Activated CD8-positive, alpha-beta T cell treated with anti-CD3 and anti-CD28 coated beads for 36 hours (primary cell): ENCODE measurements at places on chromosomes 12 and 14.

DNA sequence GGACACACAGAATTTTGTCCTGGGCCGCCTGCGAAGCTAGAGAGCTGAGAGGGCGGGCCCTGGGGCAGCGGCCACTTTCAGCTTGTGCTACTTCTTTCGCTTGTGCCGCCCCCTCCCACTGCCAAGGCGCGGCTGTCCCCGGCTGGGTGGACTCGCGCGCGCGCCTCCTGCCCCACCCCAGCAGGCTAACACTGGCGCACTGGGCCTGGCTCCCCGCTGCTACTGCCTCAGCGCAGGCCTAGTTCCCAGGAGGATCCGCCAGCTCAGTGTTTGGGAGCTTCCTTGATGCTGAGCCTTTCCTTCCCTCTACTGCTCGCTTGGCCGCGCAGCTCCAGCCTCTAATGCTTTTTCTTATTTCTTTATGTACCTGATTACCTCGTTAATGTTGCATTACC lies 27.4 kb upstream of the METAP2 start:
- DNase-seq = no peak

GRCh38 chr12:52231305-52232202 lies 1.5 kb upstream of the KRT7 start:
- no peak for DNase-seq

GRCh38 chr12:93592641-93593406 lies 20.3 kb downstream of the SOCS2 start:
- no peak for DNase-seq

DNA sequence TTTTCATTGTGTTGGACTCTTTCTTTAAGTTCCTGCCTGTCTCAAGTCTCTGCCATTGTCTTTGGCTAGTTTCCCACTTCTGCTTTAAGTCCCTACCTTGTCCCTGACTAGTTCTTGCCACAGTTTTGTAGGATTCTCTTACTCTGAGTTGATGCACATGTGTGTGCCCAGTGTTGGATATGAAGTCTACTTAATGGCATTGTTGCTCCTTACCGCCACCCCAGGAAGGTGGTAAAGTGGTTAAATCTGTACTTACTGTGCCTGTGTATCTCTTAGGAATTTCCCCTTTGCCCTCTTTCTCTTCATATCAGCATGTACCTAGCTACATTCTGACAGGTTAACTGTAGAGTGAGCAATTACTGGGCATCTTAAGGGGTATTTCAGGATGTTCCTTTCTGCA lies 227.1 kb downstream of the NUBPL start:
- no peak for DNase-seq

GRCh38 chr14:103695296-103696069 lies 19.8 kb downstream of the XRCC3 start:
- no peak for DNase-seq

DNA sequence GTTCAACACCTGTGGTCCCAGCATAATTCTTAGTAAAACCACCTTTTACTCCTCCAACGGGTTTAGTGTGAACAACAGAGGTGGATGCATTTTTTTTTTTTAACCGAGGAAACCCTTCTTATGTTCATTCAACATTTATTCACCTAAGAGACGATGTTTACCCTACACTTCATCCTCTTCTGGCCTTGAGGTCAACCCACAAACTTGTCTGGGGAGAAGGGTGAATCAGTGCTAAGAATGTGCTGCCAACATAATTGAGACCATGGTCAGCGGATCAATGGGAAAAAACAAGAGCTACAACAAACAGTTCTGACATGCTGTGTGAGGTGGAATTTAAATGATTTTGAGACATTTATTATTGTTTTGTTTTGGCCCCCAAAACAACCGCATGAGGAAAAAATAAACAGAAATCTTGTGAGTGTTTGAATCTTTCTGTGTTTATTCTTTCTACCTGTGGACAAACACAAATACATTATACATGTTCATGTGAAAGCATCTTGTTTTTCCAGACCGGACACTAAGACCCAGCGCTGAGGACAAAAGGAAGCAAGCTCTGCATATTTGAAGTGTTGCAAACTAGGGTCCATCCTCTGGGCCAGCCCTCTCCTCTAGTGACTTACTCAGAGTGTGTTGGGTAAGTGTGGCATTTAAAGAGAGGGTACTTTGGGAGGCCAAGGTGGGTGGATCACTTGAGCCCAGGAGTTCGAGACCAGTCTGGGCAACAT lies 5.1 kb upstream of the USP30 start:
- DNase-seq = no peak

DNA sequence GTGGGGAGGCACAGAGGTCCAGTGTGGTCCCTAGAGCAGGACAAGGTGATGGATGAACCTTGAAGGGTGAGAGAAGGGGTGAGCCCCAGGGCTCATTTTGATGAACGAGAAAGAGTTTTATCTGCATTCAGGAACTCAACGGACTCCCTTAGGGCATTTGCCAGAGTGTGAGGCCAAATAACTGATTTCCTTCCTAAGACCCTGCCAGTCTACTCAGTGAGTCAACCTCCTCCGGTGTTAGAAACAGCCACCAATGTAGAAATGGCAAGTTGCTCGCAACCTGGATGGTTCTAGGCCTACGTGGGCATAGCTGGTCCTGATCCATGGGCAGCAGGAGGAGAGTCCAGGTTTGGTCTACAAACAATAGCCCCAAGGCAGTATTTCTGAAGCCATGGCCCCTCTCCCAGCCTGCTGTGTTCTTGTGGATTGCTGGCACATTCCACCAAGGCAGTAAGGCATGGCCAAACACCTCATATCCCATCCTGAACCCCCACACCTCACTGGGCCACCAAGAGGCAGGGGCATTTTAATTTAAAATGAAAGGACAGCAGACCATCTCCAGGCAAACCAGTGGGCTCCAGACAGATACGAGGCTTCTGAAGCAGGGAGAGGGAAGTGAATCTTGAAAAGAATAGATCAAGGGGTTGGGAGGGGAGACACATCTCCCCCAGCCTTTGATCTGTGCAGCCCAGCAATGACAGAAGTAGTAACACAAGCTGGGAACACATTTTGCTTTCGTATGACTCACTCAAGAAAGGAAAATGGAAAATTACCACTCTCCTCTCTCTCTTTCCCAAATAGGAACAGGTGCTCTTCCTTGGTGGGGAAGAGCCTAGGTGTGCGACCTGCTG lies 25.4 kb upstream of the TESC start:
- DNase-seq = no peak

- no peak for DNase-seq
Observed at GRCh38 chr12:47920913-47921312, 16.1 kb upstream of the VDR start.

GRCh38 chr12:11785712-11786111 lies 136.2 kb downstream of the ETV6 start:
- DNase-seq = no peak

DNA sequence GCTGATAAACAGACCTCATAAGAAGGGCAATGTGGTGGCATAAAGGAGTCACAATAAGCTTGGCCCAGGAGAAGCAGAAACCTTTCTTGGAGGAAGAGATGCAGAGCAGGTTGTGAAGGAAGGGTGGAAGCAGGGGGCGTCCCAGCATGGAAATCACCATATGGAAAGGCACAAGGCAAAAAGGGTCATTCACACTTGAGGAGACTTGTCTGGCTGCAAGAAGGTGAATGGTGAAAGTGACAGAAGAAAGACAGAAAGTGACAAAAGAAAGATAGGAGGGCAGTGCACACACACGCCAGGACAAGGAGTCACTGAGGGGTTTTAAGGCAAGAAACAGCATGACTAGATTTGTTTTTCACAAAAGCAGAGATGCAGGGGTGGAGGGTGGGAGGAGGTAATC lies 38.3 kb downstream of the GALNT4 start:
- no peak for DNase-seq

DNA sequence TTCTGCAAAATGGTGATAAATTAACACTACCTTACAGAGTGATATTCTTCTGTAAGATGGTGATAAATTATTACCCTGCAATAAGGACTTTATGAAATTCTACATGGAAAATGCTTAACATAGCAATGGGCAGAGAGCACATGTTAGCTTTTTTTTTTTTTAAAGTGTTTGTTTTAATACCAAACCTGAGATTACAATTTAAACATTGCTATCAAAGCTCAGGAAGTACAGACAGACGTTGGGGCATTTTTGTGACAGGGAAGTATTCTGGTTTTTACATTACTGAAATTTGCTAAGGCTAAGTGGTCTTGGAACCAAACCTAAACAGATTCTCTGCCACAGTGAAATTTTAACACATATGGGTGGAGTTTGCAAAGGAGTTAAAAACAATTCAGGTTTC lies 133.1 kb downstream of the FGD4 start:
- DNase-seq = no peak

DNA sequence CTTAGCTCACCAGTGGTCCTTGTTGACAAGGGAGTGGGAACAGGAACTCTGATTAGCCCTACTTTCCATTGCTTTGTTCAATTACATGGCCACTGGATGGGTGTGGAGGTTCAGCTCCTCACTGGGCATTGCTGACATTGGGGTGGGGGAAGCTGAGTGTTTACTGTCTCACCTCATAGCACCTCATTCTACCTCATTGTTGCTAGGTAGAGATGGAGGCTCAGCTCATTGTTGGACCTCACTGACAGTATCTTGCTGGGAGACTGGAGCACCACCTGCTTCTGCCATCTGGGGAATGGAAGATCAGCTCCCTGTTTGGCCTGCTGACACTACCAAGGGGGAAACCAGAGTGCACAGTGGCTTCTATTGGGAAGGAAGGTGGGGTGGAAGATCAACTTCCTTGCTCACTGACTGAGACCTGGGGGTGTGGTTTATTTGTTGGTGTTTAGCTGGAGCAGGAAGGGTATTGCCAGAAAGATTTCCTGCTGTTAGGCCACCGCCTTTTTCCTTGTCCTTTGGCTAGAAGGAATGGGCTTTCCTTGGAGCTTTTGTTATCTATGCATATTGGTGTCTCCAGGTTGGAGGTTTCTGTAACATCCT lies 1.3 kb upstream of the OR4E2 start:
- no peak for DNase-seq

DNA sequence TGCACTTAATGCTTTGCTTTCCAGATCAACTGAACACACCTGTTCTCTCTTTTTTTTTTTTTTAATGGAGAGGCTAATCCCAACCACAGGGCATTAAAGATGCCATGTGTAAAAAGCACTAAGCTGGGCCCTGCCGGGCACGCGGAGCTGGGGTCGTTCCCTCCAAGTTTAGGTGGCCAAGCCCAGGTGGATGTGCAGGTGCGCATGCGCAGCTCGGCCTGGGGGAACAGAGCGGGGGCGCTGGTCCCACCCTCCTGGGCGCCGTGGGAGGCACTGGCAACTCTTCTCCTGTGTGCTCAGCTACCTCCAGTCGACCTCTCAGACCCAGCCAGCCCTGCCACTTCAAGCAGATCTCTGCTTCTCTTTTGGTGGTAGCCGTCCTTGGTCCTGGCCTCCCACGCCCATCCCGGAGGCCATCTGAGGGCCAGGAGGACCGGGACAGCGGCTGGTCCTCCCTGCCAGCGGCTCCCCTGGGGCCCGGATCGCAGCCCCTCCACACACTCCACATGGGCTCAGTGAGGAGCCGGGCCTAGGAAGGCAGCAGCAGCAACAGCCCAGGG lies 679.3 kb downstream of the BCL11B start:
- no peak for DNase-seq

- DNase-seq = no peak
Observed at GRCh38 chr14:65348137-65348536, 64.4 kb upstream of the FUT8 start.

DNA sequence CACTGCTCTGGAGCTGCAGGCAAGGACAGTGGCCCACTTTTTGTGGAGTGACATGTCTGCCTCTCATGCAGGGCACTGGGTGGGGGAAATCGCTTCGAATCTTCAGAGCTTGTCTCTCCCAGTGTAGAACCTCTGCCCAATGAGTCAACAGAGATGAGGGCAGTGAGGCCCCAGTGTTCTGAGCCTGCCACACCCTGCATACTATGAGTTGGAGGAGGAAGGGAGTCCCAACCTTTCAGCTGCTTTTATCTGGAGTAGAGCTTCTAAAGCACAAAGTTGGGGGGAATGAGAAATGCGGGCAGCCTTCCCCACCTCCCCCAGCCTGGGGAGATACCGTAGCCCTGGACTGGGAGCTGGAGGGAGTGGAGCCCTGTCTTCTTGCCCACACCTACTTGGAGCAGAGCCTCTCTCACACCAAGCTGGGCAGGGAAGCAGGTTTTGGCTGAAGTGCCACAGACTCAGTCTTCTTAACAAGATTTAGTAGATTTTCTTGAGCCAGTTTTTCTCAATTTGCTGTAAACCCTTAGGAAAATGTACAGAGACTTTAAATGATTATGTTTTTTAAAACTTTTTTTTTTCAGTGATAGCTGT lies 159.1 kb downstream of the ADGRD1 start:
- no peak for DNase-seq

- peak; percentile 51 for DNase-seq
Observed at GRCh38 chr12:7113389-7113871, 4.4 kb upstream of the C1RL start.

DNA sequence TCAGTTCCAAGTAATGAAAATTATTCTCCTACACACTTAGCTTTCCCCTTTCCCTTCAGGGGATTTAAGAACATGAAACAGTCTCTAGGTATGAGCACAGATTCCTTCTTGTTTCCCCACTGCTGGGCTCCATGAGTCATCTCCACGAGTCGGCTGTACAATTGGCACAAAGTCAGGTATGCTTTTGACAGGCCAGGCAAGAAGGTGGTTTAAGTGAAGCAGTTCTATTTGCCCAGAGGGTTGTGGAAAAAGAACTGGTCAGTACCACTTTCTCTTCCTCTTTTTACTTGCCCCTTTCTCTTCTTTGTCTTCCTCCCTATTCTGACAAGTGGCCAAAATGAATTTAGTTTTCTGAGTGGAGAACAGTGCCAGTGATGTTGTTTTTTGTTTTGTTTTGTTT lies 16.3 kb downstream of the DYNC1H1 start:
- DNase-seq = no peak

GRCh38 chr14:103619057-103619456 lies 10.0 kb upstream of the KLC1 start:
- no peak for DNase-seq

DNA sequence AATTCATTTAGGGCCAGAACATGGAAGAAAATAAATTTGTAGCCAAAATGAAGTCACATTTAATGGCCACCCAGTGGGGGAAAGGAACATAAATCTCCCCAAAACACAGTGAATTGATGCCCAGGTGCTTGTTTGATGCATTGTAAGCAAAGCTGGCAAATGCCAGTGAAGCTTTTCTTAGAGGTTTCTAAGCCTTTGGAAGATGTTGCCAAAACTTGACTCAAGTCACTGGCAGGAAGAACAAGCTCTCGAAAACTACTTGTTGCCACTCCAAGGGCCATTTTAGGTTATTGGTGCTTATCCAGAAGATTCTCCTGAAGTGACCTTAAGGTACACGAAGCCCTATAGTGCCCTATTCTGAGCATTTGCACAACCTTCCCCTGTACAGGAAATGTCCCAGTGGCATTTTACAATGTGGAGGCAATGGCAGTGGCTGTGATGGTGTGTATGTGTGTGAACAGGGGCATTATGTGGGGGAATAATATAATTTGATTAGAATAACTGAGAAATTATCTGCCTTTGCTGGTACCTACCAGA lies 89.5 kb upstream of the NOVA1 start:
- DNase-seq = no peak
